ENCODE measurements at places on chromosomes 4 and X. TPM values are rescaled to one million over a fixed set of nuclear protein-coding genes. Genes with fewer than 3 reads are reported as not detected.

VCX2 gene
- not detected for total RNA-seq

APELA gene
- not detected for total RNA-seq

DNA sequence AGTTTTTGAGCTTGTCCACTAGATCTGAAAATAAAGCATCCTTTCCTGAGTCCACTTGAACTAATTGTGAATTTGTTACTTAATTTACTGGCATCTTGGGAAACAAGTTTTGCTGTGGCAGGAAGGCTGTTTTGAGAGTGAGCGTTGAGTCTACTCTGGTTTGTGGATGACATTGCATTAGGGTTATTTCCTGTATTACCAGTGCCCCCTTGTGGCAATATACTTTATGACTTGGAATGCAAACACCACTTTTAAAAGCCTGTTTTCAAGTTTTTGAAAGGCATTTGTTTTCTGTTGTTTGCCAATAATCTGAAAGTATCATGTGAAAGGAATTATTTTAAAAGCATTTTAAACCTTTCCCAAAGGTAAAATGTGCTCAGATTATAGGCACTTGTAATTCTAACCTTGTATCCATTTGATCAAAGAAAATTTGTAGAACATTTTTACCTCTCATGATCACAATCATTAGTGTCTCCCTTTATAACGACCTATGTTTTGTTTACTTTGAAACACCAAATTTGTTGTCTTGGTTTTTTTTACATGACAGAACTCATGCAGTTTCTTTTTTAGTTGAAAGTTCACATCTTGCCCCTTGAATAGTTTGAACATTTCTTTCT lies 18.0 kb upstream of the CYP2U1 start:
- no peak for DNase-seq

DNA sequence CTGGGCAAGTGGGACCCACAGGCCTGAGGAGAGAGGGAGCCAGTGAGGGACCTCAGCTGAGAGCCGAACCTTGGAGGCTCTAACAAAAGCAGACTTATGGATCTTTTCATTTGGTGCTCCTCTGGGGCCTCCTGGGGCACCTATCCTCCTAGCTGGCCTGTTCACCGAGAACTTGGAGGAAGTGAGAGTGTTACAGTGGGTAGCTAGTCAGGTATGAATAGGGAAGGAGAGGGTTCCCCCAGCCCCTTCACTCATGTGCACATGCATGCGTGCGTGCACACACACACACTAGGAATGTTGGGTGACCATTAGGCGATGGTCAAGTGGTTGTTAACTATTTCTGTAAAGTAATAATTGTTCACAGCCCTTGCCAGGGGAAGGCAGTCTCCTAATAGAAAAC lies 18.6 kb upstream of the TMEM185A start:
- no peak for DNase-seq

DNA sequence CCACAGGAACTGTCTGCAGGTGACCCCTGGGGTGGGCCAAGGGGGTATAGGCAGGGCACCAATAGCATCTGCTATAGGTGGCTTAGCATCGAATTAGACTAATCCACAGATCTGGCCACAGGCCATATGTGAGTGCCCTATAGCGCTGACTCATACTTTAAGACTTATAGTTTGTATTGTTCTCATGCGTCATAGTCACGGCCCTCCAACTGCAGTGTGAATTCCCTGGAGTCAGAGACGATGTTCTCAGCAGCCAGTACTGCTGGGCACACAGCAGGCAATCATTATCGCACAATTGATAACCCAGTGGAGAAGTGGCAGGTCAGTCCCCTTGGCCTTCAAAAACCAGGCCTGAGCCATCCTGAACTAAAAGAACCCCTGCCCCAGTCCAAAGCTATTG lies 58.1 kb downstream of the ADGRG2 start:
- no peak for DNase-seq
